ENCODE measurements at places on chromosomes 12 and 14.

- DNase-seq: no peak
Measured at GRCh38 chr12:132029503-132030300, 80.0 kb downstream of the EP400 start.

DNA sequence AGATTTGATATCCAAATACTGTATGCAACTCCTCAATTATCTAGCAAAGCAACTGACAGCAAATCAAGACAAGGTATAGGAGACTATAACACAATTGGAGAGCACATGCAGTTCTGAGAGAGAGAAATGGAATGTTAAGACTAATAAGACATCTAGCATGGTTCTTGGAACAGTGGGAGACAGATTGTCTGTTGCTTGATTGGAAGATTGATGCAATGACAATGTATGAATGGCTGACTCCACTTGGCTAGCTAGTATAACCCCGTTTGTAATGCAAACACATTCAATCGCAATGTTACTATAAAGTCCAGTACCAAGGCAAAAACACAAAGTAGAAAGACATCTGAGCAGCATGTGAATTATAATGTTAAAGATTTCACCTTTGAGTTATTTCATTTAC lies 179.3 kb downstream of the RPL10L start:
- no peak for DNase-seq

DNA sequence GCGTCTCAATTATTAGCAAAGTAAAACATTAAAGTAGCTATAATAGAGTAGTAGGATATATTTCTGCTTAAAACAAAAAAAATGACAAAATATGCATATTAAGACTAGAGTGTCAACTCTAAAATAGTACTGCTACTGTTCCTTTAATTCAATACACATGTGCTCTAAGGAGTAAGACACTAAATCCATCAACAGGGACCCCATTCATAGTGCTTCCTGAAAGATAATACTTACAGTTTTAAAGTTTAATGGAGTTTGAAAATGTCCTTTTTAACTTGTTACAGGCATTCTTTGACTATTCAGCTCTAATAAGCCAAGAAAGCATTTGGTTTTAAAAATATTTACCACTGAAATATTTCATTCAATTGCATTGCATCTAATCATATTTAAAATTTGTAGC lies 145.2 kb downstream of the ADAMTS20 start:
- no peak for DNase-seq

DNA sequence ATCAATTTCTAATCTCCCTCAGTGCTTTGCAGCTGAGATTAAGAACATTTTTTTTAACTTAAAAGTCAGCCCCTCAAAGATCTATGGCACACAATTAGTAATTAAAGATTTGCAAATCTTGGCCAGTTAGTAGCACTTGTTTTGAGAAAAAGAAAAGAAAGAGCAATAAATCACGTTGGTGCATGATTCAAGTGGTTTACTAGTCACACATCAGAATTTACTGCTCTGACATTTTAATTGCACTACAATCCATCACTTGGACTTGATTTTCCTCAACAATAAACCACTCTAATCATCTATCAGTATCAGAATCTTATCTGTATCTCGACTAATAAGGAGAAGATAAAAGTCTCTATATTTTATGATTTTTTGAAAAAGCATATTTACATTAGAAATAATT lies 154.3 kb downstream of the HELB start:
- no peak for DNase-seq

DNA sequence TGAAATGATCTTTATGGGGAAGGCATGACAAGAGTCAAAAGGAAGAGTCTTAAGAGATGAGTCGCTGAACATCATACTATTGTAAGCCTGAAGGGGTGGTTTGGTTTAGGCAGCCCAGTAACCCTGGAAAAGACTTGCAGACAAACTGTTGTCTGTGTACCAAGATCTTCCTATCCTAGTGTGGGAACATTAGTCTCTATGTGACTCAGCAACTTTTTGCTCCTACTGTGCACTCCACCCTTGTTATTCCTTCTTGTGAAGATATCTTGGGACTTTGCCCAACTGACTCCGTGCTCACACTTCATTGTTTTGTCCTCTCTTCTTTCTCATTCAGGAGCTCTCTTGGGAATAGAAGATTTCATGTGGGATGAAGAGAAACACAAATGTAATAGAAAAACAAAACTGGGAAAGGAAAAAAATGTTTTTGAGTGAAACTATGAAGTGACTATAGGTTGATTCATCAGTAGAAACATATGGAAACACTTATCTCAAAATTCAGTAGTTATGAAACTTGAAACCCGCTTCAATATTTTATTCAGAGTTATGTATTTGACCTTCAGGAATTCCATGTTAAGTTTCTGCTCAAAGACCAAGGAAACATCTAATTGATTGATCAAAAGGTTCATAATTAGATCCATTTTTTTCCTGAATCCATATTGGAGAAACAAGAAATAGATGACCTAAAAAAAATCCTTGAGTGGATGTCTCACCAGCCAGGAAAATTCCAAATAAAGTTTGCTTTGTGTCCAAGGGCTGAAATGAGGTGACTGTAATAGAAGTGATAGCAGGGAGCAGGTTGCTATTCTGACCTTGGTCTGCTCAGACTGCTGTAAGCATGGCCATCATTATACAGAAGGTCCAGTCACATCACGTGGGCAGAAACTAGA lies 67.2 kb downstream of the BTG1 start:
- no peak for DNase-seq

DNA sequence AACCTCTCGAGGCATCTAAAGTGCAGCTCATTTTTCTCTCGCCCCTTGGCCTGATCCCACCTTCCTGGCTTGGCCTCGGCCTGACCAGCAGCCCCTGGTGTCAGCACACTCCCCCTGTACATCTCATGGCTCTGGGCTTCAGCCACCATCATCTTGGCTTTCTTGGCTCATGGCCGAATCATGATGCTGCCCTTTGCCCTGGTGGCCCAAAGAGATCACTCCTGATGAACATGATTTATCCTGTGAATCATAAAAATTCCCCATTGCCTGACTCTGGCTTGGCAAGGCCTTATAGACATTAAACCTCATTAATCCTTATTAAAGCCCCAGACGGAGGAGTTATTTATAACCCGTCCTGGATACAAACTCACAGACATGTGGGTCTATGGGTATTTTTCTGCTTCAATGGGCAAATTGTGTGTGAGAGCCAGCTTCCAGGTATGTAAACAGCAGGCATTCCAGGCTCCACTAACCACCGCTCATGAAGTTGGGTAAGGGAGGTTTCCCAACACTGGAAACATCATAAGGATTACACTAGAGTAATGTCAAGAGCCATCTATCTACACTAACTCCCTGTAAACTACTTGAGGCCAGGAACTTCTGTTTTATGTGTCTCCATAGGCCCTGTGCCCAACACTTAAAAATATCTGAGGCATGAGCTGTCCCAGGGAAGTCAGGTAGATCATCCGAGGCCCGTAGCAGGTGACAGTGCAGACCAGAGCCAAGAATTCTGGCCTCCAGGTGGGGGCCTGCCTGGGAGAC lies 171.2 kb downstream of the TTC8 start:
- DNase-seq: no peak

DNA sequence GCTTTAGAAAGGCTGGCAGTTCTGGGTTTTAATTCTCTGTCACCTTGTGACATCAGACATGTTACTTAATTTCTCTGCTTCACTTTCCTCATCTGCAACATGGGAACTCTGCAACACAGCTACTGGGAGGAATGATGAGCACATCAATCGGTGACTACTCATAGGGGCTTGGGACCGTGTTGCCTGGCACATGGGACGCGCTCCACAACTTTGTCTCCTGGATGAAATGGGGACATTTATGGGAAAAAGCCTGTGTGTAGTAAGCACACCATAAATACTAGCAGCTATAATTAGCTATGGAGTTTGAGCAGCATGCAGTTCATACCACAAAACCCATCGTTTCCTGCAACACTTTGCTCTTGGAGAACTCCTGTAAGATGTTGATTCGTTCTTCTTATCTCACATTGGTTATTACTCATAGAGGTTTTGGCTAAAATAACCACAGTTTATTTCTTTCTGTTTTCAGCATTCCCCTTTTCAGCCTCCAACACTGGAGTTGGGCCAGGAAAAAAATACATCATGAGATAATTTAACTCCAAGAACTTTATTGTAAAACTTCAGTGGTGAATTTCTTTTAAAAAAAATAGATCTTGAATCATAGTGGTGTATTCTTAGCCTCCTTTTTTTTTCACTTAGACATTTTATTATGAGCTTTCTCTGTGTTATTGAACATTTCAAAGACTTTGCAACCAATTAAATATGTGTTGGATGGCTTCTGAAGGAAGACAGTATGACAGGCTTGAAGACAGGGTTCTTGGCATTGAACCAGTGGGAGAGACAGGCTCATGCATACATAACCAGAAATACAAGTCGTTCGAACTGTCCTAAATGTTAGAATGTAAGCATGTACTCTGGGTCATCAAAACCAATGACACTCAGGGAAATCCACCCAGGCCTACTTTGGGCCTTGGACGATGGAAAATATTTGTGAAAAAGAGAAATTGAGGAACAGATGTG lies 72.7 kb downstream of the RIN3 start:
- DNase-seq: no peak

DNA sequence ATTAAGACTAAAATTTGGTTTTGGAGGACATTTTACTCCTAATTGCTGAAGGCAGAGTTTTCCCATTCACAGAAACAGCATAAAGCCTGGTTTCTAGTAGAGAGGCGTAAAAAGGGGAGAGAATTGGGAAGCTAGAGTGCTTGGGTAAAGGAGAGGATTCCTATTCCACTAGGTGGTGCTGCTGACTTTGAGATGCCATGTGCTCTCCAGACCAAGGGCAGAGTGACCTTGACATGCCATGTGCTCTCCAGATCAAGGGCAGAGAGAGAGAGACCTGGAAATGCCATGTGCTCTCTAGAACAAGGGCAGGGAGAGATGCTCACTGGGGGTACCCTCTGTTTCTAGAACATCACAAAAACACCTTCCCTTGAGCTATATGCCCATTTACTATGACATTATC lies 176.2 kb upstream of the PDZRN4 start:
- DNase-seq: no peak

GRCh38 chr12:88925454-88925853 lies 345.2 kb upstream of the KITLG start:
- no peak for DNase-seq

DNA sequence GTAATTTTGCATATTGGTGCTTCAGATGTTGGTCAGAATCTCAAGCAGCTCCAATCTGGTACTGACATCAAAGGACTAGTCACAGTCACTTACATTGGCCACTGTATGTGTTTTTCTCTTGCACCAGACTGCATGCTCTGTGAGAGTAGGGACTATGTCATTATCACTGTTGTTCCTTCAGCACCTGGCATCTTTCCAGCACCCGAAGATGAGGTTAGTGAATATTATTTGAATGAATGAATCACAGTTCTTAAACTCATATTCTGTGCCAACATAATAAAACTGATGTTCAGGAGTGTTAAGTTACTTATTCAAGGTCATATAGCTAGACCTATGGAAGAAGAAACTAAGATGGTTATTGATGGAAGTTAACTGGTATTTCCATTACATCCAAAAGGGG lies 204.5 kb upstream of the TBX3 start:
- DNase-seq: no peak

- DNase-seq: peak; percentile 62
Measured at GRCh38 chr14:70972107-70972976, 65.1 kb downstream of the PCNX1 start.

- no peak for DNase-seq
Measured at GRCh38 chr12:94304566-94305061, 155.1 kb downstream of the CEP83 start.

DNA sequence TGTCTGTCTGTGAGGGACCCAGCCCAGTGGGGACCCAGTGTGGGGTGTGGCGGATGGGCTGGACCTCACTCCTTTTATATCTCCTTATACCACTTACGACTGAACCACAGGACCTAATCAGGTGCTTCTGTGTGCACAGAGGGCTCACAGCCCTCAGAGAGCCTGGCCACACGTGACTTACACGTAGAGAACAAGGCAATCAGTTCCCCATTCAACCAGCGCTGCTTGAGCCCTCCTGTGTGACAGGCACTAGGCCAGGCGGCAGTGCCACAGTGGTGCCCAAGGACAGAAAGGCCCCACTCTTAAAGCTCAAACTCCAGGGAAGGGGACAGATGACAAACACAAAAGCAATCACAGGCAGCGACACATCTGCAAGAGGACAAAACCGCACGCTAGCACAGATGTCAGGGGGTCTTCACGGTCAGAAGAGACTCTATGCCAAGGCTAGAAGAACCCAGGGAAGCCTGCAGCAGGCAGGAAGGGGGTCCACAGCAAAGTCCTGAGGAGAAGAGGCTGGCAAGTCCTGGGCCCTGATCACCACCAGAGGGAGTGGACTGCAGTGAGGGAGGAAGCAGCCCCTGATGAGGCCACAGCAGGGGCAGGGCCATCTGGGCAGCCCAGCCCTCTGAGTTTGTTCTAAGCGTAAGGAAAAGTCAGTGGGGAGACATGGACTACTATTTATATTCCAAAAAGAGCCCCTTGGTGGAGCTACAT lies 39.3 kb downstream of the SETD3 start:
- no peak for DNase-seq

GRCh38 chr14:35287431-35288013 lies 4.7 kb upstream of the PSMA6 start:
- no peak for DNase-seq

DNA sequence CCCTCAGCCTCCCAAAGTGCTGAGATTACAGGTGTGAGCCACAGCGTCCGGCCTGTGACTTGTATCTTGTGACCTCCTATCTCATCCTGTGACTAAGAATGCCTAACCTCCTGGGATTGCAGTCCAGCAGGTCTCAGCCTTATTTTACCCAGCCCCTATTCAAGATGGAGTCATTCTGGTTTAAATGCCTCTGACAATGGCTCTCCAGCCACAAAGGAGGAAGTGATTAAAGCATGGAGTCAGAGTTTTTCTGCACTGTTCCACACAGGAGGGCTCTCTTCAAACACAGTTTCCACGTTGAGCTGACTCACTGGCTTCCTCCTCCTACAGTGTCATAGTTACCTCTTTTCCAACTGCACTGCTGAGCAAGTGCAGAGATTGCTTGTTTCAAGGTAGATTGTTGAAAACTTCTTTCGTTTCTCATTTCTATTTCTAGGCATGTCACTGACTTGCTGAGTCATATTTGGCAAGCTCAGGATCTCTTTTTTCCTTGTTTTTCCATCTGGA lies 383.8 kb downstream of the PCNX1 start:
- no peak for DNase-seq

DNA sequence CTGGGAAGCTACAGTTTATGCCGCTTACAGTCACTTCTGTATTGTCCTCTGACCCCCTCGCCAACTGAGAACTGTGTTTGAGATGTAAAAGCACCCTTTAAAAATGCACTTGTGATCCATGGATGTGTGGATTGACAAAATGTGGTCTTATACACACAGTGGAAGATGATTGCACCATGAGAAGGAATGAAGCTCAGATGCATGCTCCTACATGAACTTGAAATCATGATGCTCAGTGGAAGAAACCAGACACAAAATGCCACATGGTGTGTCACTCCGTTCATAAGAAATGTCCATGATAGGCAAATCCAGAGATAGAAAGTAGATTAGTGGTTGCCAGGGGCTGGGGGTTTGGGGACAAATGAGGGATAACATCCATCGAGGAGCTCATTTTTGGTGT lies 58.0 kb downstream of the PITPNM2 start:
- DNase-seq: no peak

DNA sequence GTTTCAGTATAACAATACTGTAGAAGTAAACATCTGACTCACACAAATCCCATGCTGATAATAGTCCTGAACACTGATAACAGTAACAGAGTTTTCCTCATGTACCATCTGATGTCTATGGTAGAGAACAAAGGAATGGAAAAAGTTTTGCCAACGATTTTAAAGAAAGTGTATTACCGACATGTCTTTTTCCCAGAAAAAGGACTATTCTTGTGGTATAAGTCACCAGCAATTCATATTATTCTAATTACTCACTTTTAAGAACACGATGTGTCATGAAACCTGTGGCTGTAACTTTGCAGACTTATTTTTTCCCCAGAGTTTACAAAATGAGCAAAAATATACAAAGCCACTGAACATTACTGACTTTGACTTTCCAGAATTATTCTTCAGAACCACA lies 40.1 kb upstream of the DCN start:
- no peak for DNase-seq
